ENCODE measurements at places on chromosomes 2 and 18.

DNA sequence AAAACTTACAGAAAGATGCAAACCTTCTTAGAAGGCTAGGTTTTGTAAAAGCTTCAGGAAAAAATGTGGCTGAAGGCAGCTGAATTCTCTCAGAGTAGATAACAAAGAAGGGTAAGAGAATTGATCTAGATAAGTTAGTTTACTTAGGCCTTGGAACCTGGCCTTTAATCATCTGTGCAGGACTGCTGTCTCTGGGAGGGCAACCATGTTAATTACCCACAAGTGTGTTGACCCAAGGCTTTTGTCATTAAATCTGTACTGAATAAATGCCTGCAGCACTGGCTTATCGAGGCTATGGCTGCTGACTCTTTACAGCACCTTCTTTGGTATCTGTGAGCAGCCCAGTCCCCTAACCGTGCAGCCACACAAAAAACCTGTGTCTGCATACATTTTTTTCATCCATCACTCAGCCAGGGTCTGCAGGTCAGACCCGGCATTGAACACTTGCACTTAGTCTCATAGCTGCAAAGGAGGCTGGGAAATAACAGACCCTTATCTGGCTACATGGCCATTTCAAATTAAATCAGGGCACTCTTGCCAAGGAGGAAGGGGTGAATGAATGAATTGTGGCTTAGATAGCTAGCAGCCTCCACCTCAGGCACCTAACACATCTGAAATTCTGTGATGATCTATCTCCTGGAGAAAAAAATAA lies 120.2 kb upstream of the MSH2 start:
- DNase-seq: no peak

DNA sequence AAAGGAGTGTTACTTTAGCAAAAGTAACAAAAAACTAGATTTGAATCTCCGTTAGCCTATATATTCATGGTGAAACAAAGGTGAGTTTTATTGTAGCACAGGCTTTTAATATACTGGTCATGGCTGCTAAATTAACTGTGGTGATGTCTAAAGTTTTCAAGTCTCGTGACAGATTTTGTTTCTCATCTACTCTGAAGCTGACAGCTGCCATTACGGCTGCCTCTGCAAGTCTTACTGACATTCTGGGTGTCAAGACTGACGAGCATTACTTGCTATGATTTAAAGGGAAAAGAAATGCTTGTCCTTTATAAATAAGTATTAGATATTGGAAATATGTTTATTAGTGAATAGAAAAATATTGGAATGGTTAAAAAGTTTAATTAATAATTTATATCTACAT lies 207.7 kb downstream of the DSEL start:
- DNase-seq: no peak

GRCh38 chr2:181954538-181954883 lies 31.1 kb upstream of the PPP1R1C start:
- DNase-seq: no peak

GRCh38 chr2:233440714-233441113 lies 86.4 kb downstream of the DGKD start:
- DNase-seq: no peak

GRCh38 chr2:234492717-234493485 lies 4.0 kb downstream of the ARL4C start:
- DNase-seq: no peak

- no peak for DNase-seq
These were observed 27.7 kb upstream of the ZNF638 start for GRCh38 chr2:71303849-71304248.

Data from fibroblast of skin of right biceps (primary cell).